ENCODE measurements at places on chromosomes 16 and 17.
A peak's percentile ranks its signal among the peaks of the same experiment; 100 is the strongest.

- peak; percentile 19 for DNase-seq
Observed at GRCh38 chr16:66374176-66374575, 7.7 kb downstream of the CDH5 start.

DNA sequence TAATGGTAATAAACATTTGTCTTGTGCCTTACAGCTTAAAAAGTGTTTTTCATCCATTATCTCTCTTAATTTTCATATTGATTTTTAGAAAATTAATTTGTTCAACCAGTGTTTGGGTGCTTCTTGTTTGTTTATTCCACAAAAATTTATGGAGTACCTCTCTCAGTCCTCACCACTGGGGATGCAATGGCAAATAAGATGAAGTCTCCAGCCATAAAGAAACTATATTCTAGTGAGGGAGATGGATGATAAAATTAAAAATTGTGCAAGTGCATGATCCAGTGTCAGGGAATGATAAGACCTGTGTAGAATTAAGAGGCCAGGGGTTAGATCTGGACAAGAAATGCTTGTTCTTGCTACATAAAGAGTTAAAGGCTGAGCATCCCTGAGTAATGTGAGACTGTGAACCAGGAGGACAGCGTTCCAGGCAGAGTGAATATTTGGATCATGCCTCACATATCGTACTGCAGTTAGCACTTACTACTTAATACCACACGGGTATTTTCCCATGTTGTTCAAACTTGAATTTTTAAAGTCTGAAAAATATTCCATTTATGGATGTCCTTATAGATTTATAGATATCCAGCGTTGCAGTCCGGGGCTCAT is 535.7 kb upstream of the HSBP1 start:
- no peak for DNase-seq

GRCh38 chr17:8490256-8491023 is 54.8 kb downstream of the NDEL1 start:
- no peak for DNase-seq

- DNase-seq = no peak
Observed at GRCh38 chr16:59046335-59046734, 312.2 kb upstream of the GOT2 start.

GRCh38 chr17:49483599-49484509 is 11.2 kb upstream of the NGFR start:
- no peak for DNase-seq

DNA sequence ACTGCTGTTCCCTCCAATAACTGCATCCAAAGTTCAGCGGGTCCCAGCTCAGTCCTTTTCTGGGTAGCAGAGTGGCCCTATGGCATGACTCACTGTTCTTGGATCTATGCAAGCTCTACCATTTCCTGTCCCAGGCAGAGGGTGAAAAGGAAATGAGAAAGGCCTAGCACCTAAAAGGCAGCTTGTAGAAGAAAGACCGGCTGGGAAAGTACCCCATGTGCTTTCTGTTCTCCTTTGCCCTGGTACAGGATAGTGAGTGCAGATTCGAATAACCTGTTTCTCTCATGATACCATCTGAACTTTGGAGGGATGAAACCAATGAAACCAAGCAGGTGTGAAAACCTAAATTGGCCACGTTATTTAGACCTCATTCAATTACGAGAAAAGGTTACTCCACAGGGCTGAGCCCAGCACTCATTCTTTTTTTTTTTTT is 12.7 kb upstream of the HASPIN start:
- no peak for DNase-seq

GRCh38 chr16:31476303-31477219 is 4.6 kb downstream of the TGFB1I1 start:
- peak; percentile 80 for DNase-seq

DNA sequence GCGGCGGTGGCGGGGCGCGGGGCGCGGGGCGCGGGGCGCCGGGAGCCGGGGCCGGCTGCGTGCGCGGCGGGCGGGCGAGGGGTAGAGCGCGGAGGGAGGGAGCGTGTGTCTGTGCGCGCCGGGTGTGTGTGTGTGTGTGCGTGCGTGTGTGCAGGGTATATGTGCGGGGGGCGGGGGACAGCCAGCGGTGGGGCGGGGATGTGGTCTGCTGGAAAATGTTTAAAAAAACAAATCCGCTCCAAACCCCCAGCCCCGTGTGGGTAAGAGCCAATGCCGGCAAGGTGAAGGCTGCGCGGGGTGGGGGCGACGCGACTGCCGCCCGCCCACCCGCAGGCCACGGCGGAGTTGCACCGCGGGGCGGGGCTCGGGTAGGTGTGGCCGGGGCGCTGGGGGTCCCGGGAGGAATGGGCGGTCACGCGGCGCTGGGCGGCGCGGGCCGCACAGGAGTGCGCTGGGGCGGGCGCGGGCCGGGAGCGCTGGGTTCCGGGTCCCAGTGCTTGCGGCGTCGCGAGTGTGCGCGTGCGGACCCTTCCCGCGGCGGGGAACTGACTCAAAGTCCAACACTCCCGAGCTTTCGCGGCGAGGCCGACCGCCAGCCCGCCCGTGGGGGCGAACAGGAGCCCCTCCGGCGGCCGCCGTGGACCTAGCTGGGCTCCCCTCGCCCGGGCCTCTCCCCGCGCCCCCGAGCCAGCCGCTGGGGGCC is at the start of gene CYGB:
Gene CYGB, minus strand, starts transcription at position 132 of the 703 bp plus-strand sequence. CDS start 167 bp downstream, outside the sequence.
- no peak for DNase-seq

DNA sequence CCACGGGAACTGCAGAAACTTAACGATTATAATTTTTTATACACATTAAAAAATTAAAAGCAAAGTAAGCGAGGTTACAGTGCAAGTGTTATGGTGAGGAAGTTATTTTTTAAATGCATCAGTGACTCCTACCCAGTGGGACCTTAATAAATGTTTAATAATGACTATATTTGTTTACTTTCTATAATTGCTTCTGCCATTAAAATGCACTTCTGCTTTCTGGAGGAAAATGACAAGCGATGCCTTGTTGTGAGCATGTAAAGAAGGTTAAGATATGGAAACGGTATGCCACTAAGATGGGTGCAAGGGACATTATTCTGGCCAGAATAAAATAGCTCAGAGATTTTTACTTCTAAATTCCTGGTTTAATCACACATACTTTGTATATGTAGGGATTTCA is 252.1 kb downstream of the CDH11 start:
- no peak for DNase-seq

GRCh38 chr17:78400581-78401240 is 22.3 kb downstream of the PGS1 start:
- no peak for DNase-seq

- DNase-seq = no peak
Observed at GRCh38 chr17:72634621-72635020, 457.9 kb downstream of the SLC39A11 start.

DNA sequence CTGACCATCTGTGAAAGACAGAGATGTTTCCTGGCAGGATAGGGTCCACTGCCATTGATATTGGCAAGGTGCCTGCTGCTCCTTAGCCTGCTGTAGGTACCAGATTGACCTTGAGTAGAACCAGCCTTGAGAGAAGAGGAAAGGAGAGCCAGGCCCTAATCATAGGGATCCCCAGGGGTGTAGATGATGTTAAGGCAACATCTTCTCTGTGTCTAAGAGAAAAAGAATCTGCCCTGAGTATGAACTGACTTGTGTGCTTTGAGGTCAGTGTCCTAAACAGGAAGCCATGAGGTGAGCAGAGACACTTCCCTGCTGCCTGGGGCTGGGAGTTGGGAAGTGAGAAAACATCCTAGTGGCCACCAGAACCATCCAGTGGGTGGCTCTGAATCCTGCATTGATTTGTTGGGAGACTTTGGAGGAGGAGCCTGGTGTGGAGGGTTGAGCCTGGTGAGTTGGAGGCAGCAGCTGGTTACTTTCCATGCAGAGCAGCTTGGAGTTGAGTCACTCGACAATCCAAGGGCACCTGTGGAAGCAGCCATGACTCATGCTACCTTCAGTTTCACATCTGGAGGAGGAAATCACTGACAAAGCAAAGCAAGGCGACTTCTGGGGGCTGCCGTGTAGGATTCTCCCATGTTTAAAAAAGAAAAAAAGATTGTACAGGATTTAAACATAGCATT is 47.8 kb downstream of the BMERB1 start:
- peak; percentile 38 for DNase-seq

GRCh38 chr16:58126451-58126961 is 2.7 kb downstream of the CFAP20 start:
- DNase-seq = no peak

DNA sequence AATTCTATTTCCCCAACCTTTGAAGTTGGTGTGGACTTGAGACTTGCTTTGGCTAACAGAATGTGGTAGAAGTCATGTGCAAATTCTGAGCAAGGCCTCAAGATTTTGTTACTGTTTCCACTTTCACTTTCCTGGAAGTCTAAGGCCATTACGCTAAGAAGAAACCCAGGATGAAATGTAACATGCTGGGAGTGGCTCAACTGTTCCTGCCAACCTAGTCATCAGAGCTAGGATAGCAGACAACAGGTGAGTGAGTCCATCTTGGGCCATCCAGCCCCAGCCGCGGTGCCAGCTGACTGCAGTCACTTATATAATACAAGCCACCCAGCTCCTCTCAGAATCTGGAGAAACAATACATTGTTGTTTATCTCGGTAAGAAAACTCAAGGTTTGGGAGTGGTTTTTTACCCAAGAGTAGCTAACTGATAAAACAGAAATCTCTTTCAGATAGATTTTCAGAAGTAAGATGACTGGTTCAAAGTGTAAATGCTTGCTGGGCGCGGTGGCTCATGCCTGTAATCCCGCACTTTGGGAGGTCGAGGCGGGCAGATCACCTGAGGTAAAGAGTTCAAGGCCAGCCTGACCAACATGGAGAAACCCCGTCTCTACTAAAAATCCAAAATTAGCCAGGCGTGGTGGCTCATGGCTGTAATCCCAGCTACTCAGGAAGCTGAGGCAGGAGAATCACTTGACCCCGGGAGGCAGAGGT is 10.7 kb upstream of the STX4 start:
- no peak for DNase-seq

GRCh38 chr17:67208232-67208631 is 36.8 kb downstream of the HELZ start:
- DNase-seq = no peak

GRCh38 chr17:42233156-42233555 is 38.9 kb upstream of the GHDC start:
- DNase-seq = no peak

- no peak for DNase-seq
Observed at GRCh38 chr16:1763521-1764511, 7.5 kb downstream of the NME3 start.

- DNase-seq = no peak
Observed at GRCh38 chr17:70181376-70181775, 12.0 kb downstream of the KCNJ2 start.

DNA sequence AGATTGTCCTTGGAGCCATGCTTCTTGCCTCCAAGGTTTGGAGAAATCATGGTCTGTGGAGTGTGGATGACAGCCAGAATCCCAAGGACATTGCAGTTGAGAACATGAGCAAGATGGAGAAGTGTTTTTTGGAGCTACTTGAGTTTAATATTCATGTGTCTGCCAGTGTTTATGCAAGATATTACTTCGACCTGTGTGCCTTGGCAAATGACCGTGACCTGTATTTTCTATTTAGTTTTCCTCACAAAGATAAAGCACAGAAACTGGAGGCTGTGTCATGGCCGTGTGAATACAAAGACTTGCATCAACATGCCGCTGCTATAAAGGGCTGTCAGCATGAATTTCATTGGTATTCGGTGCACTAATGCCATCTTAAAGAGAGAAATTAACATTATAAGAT is 9.0 kb downstream of the GGA2 start:
- DNase-seq = no peak

- no peak for DNase-seq
Observed at GRCh38 chr16:50539822-50540710, 8.1 kb upstream of the NKD1 start.

DNA sequence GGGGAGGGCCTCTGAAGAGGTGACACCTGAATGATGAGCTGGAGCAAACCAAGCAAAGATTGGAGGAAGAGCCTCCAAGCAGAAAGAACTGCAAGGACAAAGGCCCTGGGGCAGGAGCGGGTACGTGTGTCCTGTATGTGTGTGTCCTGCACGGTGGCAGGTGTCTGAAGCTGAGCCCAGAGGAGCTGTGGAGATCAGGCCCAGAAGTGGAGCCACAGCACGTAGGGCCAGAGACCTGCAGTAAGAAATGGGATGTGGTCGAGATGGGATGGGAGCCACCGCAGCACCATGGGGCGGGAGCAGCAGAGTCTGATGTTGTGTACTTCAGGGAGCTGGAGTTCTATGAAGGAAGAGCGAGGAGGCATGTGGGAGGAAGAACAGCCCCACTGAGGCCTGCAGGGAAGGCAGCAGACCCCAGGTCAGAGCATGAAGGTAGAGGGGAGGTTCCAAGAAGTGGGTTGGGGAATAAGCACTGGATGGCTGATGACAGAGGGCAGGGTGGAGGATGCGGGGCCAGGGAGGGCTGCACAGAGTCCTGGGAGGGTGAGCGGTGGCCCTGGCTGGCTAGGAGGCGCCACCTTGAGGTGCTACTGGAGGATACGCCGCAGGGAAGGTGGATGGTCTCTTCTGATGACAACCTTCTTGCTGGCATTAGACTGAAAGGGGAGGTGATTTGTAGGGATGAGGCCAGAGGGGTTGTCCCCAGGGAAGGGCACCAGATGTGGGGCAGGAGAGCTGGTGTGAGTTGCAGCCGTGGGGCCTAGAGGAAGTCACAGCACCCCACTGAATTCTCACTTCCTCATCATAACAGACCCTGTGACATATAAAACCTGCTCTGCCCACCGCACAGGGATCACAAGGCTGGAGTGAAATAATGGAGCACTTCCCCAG is 10.6 kb upstream of the CETP start:
- peak; percentile 54 for DNase-seq

GRCh38 chr16:667780-668518 is at the start of gene RHOT2:
Gene RHOT2 (plus strand): TSS chr16:668132. CDS start chr16:668200, 68 bp downstream.
- peak; percentile 94 for DNase-seq

GRCh38 chr16:52408191-52408845 is 138.6 kb downstream of the TOX3 start:
- no peak for DNase-seq

DNA sequence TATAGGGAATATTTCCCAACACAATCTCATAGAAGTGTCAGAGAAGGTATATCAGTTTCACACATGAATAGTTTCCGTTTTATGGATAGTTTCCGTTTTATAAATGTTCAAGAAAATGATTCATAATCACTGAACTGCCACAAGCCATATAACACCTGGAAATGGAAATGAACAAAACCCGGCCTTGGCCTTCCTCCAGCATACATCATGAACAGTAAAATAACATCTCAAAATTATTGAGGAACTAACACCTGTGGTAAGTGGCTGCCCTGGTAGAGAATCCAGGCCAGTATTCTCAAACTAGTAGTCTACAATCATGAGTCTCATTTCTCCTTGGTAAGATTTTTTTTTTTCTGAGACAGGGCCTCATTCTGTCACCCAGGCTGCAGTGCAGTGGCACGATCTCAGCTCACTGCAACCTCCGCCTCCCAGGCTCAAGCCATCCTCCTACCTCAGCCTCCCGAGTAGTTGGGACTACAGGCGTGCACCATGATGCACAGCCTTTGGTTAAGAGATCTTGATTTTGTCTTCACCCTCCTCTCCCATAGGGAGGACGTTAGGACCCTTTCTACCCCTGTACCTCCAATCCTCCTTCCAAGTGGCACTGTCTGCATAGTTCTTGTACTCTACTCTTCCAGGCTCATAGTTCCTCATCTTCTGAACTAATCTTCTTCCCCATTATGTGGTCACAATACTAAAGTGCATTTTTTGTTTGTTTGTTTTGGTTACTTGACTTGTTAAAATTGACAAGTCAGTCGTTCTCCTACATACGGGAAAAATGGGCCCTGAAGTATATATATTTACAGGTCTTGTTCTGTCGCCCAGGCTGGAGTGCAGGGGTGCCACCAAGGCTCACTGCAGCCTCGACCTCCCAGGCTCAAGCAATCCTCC is 15.0 kb upstream of the RGS9 start:
- DNase-seq = no peak

- no peak for DNase-seq
Observed at GRCh38 chr17:13410874-13411273, 190.9 kb downstream of the HS3ST3A1 start.

Measured in left hindlimb (tissue), 1 donor.